Urinary bladder (tissue), 4 donors: ENCODE measurements at places on chromosomes 16 and 17. TPM values are rescaled to one million over a fixed set of nuclear protein-coding genes. Genes with fewer than 3 reads are reported as not detected.

DNA sequence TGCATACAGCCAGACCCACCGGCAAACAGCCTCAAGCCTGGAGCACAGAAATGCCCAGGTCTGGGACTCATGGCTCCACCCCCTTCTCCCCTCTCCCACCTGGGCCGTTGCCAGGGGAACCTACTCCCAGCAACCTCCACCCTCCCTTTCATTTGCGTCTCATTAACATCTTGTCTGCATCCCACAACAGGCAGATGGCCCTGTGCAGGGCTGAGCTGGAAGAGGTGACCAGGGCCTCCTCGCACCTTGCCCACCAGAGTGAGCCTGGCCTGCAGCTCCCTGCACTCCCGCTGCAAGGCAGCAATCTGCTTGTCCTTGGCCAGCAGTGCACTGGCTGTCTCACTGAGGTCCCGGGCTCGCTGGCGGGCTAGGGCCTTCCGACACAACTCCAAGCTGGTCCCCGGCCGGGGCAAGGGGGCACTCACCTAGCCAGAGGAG lies 3.3 kb downstream of the TSPOAP1 start:
- DNase-seq = no peak

- DNase-seq = no peak
These were observed 29.4 kb downstream of the TOM1L2 start for GRCh38 chr17:17942846-17943245.

DNA sequence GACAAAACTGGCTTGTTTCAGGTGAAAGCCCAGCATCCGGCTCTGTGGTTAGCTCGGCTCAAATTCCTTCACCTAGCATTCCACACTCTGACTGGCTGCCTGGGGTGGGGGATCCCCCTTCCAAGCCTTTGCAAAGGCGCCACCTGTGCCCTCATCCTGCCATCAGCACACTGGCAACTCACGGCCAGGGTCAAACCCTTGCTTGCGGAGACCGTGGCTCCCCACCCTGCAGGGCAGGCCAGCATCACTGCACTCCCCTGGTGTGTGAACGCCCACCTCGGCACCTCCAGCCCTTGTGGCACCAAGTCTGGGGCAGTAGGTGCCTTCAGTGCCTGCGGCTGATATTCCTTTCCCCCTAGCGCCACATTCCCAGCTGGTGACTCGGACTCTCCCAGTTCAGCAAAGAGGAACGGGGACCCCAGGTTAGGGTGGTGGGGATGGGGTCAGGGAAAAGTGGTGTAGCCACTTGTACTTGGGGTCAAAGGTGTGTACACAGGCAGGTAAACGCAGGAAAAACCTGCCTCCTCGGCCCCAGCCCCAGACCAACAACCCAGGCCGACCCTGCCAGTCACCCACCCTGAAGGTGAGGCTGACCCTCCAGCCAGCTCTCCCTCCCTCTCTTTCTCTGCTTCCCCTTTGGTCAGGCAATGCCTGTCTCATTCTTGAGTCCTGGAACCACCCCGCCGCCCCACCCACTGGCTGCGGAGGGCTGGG lies 1.1 kb downstream of the FLII start:
- DNase-seq = no peak

- no peak for DNase-seq
These were observed 7.8 kb downstream of the ITGAX start for GRCh38 chr16:31362476-31363405.

DNA sequence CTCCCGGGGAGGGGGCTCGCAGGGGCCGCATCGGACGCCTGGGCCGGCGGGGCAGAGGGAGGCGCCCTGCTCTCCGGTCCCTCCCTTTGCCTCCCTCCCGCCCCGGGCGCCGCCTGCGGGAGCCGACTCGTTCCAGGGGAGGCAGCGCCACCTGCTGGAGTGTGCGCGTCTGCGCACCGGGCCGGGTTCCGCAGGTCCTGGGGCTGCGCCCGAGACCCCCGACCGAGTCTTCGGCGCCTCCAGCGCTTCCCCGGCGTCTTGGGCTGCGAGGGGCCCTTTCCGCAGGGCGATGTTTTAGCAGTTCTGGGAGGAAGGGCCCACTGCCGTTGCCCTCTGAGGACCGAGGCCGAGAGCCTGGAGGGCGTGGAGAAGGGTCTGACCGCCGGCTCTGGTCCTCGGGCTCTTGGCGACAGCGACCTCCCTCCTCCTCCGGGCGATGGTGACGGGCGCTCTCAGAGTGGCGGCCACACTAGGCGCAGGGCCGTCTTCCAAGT lies 106.3 kb downstream of the SEC14L1 start:
- peak; percentile 43 for DNase-seq

DNA sequence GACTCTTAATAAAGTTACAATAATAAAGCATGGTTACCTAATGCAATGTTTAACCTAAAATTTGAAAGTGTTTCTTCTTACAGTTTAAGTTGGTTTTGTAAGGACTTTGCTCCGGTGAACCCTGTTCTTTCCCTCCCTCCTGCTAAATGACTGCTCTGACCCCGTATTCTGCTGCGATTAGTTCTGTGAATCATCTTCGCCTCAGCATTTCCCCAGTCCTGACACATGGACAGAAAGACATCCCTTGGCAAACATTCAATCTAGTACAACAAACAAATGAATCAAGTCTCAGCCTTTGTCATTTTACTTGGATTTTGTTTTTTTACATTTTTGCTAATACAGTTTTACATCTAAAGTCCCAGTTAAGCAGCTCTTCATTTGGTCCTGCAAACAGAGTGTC lies 15.4 kb downstream of the KCNJ2 start:
- no peak for DNase-seq

- no peak for DNase-seq
These were observed 730.7 kb upstream of the KIF2B start for GRCh38 chr17:53092072-53092471.

DNA sequence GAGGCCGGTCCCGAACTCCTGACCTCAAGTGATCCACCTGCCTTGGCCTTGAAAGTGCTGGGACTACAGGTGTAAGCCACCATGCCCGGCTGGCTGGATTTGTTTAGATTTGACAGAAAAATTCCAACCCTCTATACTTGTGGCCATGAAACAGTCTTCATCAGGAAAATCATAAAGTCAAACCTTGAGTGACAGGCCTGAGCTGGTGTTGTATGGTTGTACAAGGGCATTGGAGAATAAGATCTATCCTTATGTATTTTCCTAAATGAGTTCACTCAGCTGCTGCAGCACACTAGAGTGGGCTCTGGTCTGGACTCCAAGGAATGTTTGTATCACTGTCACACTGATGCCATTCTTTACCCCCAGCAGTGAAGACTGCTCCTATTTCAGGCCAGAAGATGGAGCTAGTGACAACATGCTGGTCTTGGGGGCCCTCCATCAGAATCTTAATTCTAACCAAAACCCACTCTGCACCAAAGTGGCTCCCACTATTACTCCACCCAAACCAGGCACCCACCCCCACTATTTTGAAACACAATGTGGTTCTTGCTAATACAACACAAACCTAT lies 27.4 kb downstream of the SNX11 start:
- no peak for DNase-seq

- DNase-seq = no peak
These were observed 18.3 kb upstream of the IL21R start for GRCh38 chr16:27383556-27384243.

DNA sequence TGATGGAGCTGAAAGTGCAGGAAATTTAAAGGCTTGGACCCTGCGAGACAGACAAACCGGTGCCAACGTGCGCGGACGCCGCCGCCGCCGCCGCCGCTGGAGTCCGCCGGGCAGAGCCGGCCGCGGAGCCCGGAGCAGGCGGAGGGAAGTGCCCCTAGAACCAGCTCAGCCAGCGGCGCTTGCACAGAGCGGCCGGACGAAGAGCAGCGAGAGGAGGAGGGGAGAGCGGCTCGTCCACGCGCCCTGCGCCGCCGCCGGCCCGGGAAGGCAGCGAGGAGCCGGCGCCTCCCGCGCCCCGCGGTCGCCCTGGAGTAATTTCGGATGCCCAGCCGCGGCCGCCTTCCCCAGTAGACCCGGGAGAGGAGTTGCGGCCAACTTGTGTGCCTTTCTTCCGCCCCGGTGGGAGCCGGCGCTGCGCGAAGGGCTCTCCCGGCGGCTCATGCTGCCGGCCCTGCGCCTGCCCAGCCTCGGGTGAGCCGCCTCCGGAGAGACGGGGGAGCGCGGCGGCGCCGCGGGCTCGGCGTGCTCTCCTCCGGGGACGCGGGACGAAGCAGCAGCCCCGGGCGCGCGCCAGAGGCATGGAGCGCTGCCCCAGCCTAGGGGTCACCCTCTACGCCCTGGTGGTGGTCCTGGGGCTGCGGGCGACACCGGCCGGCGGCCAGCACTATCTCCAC lies at the start of gene NOG:
NOG (plus strand) TSS at position 54 of the 674 bp plus-strand sequence; CDS start at position 579, 525 bp downstream.
- DNase-seq = no peak

- DNase-seq = no peak
These were observed 48.3 kb downstream of the CUEDC1 start for GRCh38 chr17:57906910-57907309.

- no peak for DNase-seq
These were observed 25.1 kb upstream of the MMD start for GRCh38 chr17:55446581-55447205.

Gene MYOCD
- polyA plus RNA-seq = 59.4 TPM

Gene PHF12
- polyA plus RNA-seq = 30.8 TPM

Gene KCNG4
- polyA plus RNA-seq = not detected

Gene PRAC2
- polyA plus RNA-seq = 1.7 TPM

Gene MYH11
- polyA plus RNA-seq = 5,010 TPM
